Activated CD4-positive, CD25-positive, alpha-beta regulatory T cell treated with anti-CD3 and anti-CD28 coated beads, Interleukin-2, amount 50 U/mL, for 24 hours (primary cell): ENCODE measurements at places on chromosomes 12 and 14.
A peak's percentile ranks its signal among the peaks of the same experiment; 100 is the strongest.

DNA sequence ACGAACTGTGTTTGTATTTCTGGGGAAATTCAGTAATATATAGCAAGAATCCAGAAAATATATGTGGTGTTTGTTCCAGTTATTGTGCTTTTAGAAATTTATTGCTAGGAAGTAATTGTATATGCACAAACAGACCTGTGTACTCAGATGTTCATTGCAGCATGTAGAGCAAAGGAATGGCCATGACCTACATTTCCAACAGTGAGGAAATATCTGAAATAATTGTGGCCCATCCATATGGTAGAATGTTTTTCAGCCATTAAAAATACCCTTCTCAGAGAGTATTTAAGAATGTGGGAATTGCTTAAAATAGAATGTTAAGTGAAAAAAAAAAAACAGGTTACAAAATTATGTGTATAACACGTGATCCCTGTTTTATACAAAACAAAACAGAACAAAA, 77.3 kb downstream of the TMX1 start:
- ATAC-seq: no peak

DNA sequence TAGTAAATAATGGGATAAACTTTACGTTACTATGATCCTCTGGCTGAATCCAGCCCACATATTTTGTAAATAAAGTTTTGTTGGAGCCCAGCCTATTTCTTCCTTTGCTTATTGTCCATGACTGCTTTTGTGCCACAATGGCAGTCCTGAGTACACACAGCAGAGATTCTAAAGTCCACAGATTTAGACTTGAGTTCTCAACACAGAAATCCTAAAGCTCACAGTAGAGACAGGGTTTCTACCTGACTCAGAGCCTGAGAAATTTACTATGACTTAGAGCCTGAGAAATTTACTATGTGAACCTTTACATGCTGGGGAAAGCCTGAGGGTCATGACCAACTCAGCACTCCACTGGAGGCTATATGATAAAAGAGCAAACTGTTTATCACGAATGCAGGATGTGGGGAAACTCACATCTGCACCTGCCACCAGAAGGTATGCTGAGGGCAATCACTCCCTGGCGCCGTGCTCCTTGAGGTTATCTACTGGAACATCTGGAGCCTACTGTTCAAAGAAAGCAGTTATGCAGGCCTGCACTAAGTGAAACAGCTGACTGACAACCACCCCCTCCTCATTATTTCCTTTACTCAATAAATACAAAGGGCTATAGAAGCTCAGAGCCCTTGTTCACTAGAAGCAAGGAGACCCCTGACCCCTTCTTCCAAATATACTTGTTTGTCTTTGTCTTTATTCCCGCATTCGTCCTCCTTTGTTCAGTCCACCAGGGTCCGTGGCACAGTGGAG, 52.6 kb upstream of the BICD1 start:
- no peak for ATAC-seq

DNA sequence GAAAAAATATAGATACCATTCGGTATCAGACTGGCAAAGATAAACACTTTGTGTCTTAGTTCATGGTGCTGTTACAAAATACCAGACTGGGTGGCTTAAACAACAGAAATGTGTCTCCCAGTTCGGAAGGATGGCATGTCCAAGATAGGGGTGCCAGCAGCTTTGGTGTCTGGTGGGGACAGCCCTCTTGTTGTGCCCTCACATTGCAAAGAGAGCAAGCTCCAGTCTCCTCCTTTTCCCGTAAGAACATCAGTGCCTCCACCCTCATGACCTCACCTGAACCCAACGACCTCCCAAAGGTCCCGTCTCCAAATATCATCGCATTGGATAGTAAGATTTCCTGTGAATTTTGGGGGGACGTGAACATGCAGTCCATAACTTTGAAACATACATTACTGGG, 12.4 kb downstream of the ZBTB42 start:
- no peak for ATAC-seq

DNA sequence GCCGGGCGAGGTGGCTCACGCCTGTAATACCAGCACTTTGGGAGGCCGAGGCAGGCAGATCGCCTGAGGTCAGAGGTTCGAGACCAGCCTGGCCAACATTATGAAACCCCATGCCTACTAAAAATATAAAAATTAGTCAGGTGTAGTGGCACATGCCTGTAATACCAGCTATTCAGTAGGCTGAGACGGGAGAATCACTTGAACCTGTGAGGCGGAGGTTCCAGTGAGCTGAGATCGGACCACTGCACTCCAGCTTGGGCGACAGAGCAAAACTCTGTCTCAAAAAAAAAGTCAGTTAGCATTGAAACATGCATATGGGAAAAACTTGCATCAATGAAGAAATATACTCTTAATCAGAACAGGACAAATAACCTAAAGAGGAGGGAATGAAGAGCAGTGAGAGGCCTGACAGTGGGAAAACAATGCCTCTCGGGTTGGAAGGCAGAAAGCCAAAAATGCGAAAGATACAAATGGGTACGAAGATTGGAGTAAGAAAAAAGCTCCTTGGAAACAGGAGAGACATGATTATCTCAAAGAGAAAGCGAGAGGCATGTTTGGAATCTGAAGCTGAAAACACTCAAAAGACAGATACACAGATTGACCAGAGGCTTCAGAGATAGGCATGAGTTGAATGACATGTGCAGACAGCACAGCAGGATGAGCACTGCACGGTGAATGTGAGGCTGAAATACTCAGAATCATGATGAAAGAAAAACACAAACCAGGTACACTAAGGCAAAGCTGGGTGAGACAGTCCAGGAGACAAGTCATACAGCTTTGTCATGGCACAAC, 30.6 kb downstream of the RESF1 start:
- peak; percentile 31 for ATAC-seq

- no peak for ATAC-seq
Observed at GRCh38 chr12:125473501-125473900, 408.3 kb downstream of the AACS start.

DNA sequence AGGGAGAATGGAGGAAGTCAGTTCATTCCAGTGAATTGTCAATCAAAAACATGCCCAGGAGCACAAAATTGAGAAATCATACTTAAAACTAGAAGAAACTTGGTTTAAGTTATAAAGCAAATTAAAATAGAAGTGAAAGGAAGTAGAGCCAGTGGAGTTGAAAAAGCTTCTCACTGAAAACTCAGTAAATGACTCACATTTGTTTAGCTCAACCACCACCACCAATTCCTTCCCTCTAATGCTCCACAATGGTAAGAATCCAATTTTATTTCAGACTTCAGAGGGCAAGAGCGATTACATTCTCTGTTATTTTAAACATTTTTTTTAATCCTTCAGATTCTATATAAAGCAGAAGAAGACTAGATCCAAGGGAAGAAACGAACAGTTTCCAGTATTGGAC, 19.4 kb downstream of the UTP20 start:
- ATAC-seq: no peak

GRCh38 chr14:56881181-56881580, 70.9 kb upstream of the OTX2 start:
- ATAC-seq: no peak

- no peak for ATAC-seq
Observed at GRCh38 chr14:65339866-65340265, 72.7 kb upstream of the FUT8 start.

- ATAC-seq: no peak
Observed at GRCh38 chr12:62898526-62898925, 36.4 kb downstream of the PPM1H start.

- ATAC-seq: no peak
Observed at GRCh38 chr14:26332966-26333365, 264.9 kb downstream of the NOVA1 start.

DNA sequence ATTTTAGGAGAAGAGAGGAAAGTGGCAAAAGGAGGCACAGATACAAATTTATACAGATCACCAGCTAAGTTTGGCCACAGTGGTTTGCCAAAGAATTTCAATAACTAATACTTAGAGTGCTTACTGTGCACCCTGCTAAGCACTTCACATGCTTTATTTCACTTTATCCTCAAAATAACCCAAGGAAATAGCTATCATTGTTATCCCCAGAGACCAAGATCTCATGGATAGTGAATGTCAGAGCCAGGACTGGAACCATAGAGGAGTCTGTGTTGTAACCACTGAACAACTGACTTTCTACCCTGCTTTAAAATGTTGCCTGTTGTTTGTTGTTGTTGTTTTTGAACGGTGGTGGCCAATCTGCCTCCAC, 1.3 kb upstream of the TCP11L2 start:
- no peak for ATAC-seq

- no peak for ATAC-seq
Observed at GRCh38 chr12:109432431-109432830, 44.7 kb downstream of the KCTD10 start.

GRCh38 chr14:76371066-76371465, 4.9 kb upstream of the ESRRB start:
- no peak for ATAC-seq

- ATAC-seq: no peak
Observed at GRCh38 chr12:82963956-82964355, 277.2 kb downstream of the TMTC2 start.
